ENCODE measurements at places on chromosomes 16 and 17.
A peak's percentile ranks its signal among the peaks of the same experiment; 100 is the strongest.

DNA sequence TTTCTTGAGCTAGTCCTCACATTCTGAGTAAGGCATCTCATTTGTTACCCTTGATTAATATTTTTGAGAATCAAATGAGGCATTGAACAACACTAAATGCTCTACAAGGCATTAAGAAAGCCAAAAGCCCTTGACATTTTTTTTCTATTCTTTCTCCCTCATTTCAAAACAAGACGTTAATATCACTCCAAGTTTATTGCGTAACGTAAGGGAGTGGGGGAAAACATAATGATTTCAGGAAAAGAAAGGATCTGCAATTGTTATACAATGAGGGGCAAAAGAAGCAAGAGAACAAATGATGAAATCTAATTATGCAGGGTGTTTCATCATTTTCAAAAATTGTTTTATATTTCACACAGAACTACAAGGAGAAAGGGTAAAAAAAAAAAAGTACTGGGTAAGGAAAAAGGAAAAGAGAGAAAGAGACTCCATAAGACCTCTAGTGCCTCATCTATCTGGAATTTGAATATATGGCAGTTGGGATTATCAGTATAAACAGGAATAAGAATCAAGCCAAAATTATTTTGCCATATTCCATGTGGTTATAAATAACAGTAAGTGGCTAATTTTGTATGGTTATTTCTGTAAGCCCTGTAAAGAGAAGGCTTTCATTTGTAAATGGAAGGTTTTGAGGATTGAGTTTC is 163.0 kb downstream of the ABCA8 start:
- DNase-seq: no peak

DNA sequence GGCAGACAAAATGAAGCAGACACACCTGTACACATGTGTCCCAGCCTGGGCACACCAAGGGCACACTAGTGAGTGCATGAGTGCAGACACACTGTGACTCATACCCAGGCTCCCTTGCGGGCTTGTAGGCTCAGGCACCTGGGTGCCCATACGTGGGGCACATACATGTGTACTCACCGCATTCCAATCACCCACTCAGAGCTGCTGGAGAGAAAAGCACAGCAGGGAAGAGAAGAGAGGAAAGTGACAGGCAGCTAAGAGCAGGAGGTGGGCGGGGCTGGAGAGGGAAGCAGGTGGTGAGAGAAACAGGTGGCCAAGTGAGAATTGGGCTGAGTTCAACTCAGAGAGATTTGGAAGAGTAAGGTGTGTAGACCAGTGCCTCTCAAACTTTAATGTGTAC is 54.0 kb downstream of the TMEM132E start:
- no peak for DNase-seq

GRCh38 chr17:77768248-77768852 is 190.2 kb upstream of the TNRC6C start:
- no peak for DNase-seq

DNA sequence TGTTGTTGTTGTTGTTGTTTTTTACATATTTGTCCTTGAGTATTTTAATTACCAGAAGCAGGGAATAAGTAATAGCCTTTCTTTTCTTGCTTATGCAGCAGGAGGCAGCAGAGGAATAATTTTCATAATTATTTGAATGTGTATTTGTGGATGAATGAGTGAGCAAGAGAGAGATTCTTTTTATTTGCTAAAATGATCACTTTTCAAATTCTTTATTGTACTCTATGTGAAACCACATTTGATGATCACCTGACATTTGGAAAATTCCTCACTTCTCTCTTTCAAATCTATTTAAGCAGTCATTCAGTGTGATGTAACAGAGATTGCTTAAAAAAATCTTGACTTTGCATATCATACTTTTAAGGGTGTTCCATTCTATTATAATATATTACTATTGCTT is 223.6 kb downstream of the BCAS3 start:
- no peak for DNase-seq

DNA sequence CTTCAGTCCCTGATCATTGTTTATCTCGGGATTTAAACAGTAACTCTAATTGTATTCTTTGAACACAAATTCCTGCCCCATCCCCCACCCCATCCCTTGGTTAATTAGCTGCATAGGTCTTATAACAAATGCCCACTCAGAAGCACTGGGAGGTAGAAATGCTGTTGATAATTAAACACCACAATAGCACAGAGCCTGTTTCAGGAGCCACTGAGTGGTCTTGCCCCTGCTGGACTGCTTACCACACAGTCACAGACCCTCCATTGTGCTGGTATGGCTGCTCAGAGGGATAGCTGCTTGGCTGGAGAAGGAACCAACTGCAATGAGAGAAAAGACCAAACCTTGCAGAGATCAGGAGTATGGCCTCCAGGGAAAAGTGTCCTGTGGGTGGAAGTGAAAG is 214.1 kb downstream of the ANKFN1 start:
- DNase-seq: no peak

DNA sequence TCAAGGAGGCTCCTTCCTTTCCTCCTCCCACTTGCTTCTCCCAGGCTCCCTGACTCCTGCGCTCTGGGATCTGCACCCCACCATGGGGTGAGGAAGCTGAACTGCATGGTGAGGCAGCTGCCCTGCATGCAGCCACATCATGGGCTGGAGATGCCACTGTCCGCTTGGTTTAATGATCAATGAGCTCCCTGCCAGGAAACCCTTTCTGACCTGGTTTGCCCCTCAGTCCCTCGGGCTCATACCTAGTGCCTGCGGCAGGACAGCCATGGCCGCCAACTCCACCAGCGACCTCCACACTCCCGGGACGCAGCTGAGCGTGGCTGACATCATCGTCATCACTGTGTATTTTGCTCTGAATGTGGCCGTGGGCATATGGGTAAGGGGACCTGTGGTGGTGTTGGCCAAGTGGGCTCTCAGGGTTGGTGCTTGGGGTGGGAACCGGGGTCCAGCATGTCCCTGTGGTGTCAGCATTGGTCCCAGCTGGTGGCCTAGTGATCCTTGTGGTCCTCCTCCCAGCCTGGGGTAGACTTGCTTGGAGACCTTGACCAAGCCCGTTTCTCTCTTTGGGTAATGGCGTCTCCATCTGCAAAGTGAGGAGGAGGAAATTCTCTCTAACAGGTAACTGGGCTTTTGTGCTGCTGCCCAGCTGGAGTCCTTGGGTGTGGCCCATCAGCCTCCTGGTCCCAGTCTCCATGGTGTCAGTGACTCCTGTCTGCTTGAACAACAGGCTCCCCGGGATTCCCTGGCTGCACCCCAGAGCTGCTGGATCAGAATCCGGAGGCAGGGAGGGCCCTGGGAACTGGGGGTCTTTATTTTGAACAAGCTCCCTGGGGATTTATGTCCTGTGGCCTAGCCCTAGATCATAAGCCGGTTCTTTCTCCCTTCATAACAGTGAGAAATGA is at the start of gene SLC5A10:
SLC5A10 (plus strand) TSS at position 225 of the 902 bp plus-strand sequence; CDS start at position 266, 41 bp downstream.
- DNase-seq: no peak

- DNase-seq: peak; percentile 38
Measured at GRCh38 chr17:20234276-20234675, 225.1 kb downstream of the SPECC1 start.

GRCh38 chr16:10182222-10183053 is at the start of gene GRIN2A:
GRIN2A (minus strand) TSS chr16:10182428; CDS start chr16:10180411, 2,017 bp downstream.
- no peak for DNase-seq

DNA sequence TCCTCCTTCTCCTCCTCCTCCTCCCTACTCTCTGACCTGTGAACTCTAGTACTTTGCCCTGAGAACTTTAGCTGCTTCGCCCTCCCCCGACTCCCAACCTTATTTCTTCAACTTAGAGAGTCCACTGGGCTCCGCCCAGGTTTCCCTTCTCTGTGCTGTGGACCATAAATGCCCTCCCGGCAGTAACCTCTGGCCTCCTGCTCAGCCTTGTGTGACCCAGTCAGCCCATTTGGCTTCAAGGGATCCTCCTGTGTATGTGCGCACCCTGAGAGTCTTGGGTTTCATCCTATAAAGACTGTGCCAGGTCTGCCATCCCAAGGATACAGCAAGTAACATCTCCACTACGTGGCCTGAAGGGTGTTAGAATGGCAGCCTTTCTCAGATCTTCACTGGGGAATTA is 275.6 kb upstream of the C16orf82 start:
- DNase-seq: no peak

DNA sequence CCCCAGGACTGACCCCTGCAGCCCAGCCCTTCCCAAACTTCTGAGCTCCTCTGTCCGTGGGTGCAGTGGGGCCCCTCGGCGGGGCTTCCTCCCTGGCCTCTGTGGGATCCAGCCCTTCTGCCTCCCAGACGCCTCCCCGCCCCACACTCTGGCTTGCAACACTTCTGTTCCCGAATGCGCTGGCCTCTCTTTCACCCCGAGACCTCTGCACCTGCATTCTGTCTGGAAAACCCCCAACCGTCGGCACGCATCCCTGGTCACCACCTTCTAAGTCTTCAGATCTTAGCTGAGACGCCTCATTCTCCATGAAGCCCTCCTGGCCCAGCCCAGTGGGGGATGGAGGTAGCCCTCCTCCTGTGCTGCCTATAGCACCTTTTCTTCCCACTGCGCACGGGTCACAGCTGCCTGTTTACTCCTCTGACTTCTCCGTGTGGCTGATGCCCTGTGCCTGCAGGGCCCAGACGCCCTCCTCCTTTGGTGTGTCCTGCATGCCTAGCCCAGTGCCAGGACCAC is 26.4 kb downstream of the TMEM235 start:
- DNase-seq: peak; percentile 47

- no peak for DNase-seq
Measured at GRCh38 chr17:31568539-31568938, 177.1 kb downstream of the RAB11FIP4 start.

DNA sequence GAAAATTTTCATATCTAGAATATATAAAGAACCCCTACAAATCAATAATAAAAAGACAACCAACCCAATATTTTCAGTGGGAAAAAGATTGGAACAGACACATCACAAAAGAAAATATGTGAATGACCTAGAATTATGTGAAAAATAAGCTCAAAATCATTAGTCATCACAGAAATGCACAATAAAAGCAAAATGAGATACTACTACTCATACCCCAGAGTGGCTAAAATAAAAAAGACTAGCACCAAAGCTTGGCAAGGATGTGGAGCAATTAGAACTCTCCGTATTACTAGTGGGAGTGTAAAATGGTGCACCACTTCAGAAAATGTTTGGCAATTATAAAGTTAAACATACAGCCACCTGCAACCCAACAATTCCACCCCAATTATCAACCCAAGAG is 48.0 kb upstream of the CDH5 start:
- no peak for DNase-seq

GRCh38 chr17:60817192-60817591 is 139.5 kb downstream of the BCAS3 start:
- no peak for DNase-seq

DNA sequence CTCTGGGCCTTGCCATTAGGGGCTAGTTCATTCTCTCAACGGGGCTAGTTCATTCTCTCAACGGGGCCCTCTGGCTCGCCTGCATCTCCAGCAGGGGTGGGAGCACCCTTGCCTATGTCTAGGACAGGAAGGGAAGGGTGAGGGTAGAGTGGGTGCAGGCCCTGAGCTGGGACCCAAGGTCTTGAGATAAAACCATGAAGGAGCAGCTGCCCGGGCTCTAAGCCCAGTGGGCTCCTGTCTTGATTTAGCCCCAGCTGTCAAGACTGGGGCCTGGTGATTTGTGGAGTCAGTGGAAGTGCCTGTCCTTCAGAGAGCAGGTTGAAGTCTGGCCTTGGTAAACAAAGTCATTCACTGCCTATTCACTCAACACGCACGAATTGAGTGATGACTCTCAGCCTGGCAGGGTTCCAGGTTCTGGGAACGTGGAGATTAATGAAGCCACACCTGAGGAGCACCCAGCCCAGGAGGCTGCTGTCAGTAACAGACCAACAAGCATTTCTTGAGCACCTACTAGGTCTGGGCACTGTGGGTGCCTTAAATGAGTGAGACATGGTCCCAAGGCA is 35.4 kb downstream of the WNT3 start:
- no peak for DNase-seq

DNA sequence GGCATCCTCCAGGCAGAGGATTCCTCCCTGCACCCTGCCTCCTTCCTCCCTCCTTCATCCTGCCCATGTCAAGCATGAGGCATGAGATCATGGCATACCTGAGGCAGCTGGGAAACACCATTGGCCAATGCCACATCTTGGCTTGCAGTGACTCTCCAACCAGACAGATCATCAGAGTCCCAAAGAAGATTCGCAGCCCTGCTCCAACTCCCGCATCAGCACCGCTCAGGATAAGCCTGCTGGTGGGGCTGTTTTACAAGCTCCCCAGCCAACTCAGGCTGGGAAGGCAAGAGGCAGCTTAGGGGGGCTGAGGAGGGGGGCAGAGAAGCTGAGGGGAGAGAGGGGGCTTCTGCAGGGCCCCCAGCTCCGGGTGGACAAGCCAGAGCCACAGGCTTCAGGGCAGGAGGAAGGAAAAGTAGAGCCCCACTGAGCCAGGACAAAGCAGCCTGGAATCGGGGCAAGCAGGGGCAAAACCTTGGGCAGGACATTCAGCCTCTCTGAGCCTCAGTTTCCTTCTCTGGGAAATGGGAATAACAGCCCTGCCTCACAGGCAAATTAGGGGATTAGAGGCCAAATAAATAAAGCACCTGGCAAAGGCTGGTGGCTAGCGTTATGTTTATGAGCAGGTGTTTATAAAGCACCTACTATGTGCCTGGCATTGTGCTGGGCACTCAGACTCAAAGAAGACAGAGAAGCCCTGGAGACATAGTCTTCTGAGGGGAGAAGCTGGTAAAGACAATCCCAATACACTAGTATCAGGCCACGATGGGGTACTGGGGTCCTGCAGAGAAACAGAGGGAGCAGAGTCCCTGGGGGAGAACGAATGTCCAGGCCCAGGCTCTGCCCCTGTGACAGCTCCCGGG is 88.1 kb downstream of the GOSR1 start:
- DNase-seq: no peak

- no peak for DNase-seq
Measured at GRCh38 chr16:86120201-86121192, 221.5 kb downstream of the IRF8 start.

DNA sequence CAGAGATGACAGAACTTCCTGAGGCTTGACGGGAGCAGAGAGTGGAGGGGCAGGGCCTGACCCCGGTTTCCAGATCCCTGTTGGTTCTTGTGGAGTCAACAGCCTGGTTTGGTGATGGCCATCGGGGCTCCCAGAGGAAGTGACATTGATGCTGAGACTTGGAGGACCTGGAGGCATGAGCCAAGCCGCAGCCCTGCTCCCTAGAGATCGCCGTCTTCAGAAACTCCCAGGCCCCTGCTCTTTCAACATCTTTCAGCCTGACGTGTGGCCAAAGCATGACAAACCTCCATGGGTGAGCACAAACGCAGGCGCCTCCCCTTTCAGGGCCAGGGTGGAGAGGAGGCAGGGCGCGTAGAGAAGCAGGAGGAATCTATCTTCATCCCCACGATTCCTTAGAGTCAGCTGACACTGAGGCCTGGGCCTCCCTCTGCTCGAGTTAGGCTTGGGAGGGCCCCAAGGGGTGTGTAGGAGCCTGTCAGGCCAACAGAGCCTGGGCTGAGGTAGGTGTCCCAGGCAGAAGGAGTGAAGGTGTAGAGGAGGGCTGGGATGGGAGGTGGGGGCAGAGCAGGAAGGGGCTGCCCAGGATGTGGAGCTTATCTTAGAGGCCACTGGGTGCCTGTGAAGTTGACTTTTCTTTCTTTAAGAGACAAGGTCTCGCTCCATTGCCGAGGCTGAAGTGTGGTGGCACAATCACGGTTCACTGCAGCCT is 56.1 kb upstream of the MED9 start:
- DNase-seq: no peak

- no peak for DNase-seq
Measured at GRCh38 chr16:8062677-8063076, 527.6 kb downstream of the TMEM114 start.

- DNase-seq: peak; percentile 70
Measured at GRCh38 chr17:2064980-2065785, 10.3 kb downstream of the HIC1 start.

Data from stimulated activated CD4-positive, alpha-beta T cell treated with anti-CD3 and anti-CD28 coated beads, Interleukin-4, amount 100 ng/mL, for 1 hour (primary cell).